Effector memory CD8-positive, alpha-beta T cell (primary cell): ENCODE measurements at places on chromosomes 4 and X.
A peak's percentile ranks its signal among the peaks of the same experiment; 100 is the strongest.

GRCh38 chr4:5796976-5797375, 86.0 kb downstream of the EVC start:
- no peak overlapping the region for H3K4me3 ChIP-seq
- H3K27me3 ChIP-seq, result peaks cover 9% of the 10 kb centered on the region
- H3K27ac ChIP-seq, result no peak overlapping the region
- no peak for DNase-seq
- H3K36me3 ChIP-seq, result no peaks in the 10 kb centered on the region
- no peaks in the 10 kb centered on the region for H3K4me1 ChIP-seq

DNA sequence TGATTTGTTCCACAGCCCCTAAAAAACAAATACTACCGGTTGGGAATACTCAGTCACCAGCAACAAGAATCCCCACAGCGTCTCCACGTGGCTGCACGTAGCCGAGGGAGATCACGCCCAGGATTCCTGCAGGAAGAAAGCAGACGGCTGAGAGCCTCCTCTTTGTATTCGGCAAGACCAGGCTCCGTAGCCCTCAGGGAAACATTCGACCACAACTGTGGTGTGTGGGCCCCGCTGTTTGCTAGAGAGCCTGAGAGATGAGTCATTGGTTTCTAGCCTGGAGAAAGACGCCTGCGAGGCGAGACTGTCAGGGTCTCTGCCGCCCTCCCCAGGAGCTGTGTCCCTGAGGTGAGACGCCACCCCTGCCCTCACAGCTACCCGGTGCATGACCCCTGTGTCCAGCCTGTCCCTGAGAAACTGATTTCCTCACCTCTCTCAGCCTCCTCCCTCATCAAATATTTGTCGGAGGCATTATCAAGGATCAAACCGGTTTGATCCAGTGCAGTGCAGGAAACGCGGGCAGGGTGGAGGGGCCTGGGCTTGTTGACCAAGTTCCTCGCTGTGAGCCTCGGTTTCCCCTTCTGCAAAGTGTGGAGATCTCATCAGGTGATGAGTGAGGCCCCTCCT, 4.7 kb upstream of the S100P start:
- H3K27me3 ChIP-seq, result no peaks in the 10 kb centered on the region
- H3K4me1 ChIP-seq, result peaks cover 74% of the 10 kb centered on the region
- H3K27ac ChIP-seq, result peak overlapping the region; percentile 100
- peaks cover 31% of the 10 kb centered on the region for H3K36me3 ChIP-seq
- peak overlapping the region; percentile 97 for H3K4me3 ChIP-seq
- peak; percentile 68 for DNase-seq

DNA sequence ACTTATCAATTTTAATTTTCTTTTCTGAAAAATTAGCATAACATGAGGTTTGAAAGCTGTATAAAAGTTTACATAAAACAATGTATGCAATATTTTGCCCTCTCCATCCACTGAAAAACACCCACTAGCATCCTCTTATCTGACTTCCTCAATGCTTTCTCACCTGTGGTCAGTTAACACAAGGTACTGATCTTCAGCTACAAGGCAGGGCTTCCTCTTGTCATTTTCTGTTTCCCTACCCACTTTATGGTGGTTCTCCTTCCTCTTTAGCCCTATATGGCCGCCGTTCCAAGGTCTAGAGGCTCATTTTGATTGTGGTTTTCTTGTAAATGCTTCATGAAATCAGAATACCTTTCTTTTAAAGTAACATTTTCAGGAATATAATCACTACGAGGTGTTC, 618.6 kb upstream of the CPEB2 start:
- no peak for DNase-seq
- no peak overlapping the region for H3K27ac ChIP-seq
- H3K4me3 ChIP-seq, result no peak overlapping the region
- no peaks in the 10 kb centered on the region for H3K36me3 ChIP-seq
- H3K4me1 ChIP-seq, result no peaks in the 10 kb centered on the region

GRCh38 chrX:34873500-34874225, 68.9 kb upstream of the FAM47B start:
- H3K36me3 ChIP-seq, result no peaks in the 10 kb centered on the region
- DNase-seq, result no peak
- H3K4me1 ChIP-seq, result no peaks in the 10 kb centered on the region
- H3K27me3 ChIP-seq, result no peaks in the 10 kb centered on the region
- no peak overlapping the region for H3K27ac ChIP-seq

GRCh38 chrX:151973851-151974335, 583 bp downstream of the GABRE start:
- no peaks in the 10 kb centered on the region for H3K36me3 ChIP-seq
- H3K27ac ChIP-seq, result no peak overlapping the region
- H3K4me3 ChIP-seq, result no peak overlapping the region
- H3K27me3 ChIP-seq, result no peaks in the 10 kb centered on the region
- no peak for DNase-seq

- no peak for DNase-seq
- H3K27me3 ChIP-seq, result peaks cover 5% of the 10 kb centered on the region
- H3K4me1 ChIP-seq, result peaks cover 9% of the 10 kb centered on the region
- peaks cover 3% of the 10 kb centered on the region for H3K36me3 ChIP-seq
These were observed 507.9 kb downstream of the MID1IP1 start for GRCh38 chrX:39309018-39309635.

DNA sequence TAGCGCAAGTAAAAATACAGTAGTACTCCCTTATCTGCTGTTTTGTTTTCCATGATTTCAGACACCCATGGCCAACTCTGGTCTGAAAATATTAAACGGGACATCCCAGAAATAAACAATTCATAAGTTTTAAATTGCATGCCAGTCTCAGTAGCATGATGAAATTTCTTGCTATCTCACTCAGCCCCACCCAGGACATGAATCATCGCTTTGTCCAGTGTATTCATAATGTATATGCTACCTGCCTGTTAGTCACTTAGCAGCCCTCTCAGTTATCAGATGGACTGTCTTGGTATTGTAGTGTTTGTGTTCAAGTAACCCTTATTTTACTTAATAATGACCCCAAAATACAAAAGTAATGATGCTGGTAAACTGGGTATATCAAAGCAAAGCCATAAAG, 158.2 kb upstream of the DDIT4L start:
- H3K4me3 ChIP-seq, result no peak overlapping the region
- no peaks in the 10 kb centered on the region for H3K36me3 ChIP-seq
- H3K27ac ChIP-seq, result no peak overlapping the region
- no peak for DNase-seq
- no peaks in the 10 kb centered on the region for H3K4me1 ChIP-seq
